Activated T-helper 17 cell treated with anti-CD3 and anti-CD28 coated beads, Interleukin-2, amount 50 U/mL, for 72 hours (primary cell): ENCODE measurements at places on chromosomes 6 and 20.
A peak's percentile ranks its signal among the peaks of the same experiment; 100 is the strongest.

- ATAC-seq: no peak
Measured at GRCh38 chr6:4271761-4272470, 136.5 kb upstream of the ECI2 start.

DNA sequence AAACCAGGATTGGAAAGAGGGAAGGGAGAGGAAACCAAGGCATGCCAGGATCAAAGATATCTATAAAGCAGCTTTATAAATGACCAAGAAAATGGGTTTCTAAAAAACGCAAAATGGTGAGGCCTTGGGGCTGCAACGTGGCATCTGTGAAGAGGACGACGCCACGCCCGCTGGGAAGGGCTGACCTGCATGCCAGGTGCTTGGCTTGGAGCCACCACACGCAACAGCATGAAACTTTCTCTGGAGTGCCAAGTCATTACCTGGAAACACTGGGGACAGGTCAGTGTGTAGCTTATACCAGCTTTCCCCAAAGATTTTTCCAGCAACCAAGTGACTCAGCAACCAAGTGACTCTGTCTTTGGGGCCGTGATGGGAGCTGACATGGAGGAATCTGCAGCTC, 82.5 kb downstream of the POPDC3 start:
- ATAC-seq: no peak

GRCh38 chr20:43921227-43921780, 6.7 kb downstream of the TOX2 start:
- no peak for ATAC-seq

DNA sequence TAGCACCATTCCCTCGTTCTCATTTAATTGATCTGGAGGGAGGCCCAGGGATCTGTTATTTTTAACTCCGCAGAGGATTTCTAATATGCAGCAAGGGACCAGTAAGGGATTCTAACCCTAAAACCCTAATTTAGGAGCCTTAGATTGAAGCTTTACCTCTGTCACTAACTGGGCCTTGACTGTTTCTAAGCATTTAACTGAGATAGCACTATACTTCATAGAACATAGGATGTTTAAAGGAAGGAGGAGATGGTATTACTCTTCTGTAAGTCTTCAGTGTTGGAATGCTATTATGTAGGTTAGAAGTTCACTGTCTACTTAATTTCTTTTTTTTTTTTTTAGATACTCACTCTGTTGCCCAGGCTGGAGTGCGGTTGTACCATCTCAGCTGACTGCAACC, 242.5 kb downstream of the ZFAND3 start:
- ATAC-seq: no peak

DNA sequence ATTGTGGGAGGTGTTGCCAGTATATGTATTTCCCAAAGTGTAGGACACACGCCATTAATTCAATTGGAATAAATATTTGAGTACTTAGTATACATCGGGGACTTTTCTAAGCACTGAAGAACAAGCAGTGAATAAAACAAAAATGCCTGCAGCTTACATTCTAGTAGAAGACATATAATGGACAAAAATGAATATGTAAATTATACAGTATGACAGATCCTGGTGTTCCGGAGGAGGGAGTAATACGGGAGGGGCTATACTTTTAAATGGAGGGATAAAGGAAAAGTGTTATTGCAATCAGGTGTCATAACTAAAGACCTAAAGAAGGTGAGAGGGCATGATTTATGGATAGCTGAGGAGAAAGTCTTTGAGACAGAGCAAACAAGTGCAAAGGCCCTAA, 15.1 kb downstream of the UBE2V1 start:
- ATAC-seq: no peak

GRCh38 chr6:2596222-2596621, 154.5 kb downstream of the MYLK4 start:
- no peak for ATAC-seq

DNA sequence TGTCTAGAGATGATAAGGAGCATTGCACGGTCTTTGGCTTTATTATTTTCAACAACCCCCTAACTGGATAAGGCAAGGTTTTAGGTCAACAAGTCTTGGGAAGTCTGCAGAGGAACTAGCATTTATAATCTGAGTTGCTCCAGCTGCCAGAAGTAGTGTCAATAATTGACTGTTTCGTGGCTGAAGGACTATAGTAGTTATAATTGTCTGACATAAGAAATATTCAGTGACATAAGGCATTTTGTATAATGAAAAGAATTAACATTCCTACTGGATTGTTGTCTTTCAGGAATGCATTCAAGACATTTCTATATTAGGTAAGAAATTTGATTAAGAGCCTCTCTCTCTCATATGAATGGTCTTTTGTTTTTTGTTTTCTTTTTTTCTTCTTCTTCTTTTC, 136.9 kb upstream of the SGK1 start:
- ATAC-seq: no peak

DNA sequence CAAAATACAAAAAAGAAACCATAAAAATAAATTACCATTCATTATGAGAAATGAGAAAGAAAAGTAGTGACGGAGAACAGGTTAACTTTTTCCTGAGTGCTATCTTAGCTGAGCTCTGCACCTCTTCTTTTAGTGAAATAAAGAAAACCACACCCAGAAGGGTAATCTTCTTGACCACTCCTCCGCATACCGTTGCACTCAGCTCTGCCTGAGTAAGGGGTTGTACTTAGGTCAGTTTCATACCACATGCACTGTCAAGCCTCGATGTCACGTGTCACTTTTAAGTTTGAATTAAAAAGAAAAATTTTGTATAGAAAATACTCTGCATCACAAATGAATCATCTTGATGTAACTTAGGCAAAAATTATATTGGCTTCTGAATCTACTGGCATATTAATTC, 2.8 kb downstream of the EZR start:
- ATAC-seq: peak; percentile 53

GRCh38 chr6:13718123-13718458, 6.5 kb upstream of the RANBP9 start:
- ATAC-seq: peak; percentile 3

GRCh38 chr6:75065523-75065922, 140.3 kb downstream of the COL12A1 start:
- no peak for ATAC-seq

GRCh38 chr6:122726649-122727048, 52.9 kb upstream of the FABP7 start:
- no peak for ATAC-seq

DNA sequence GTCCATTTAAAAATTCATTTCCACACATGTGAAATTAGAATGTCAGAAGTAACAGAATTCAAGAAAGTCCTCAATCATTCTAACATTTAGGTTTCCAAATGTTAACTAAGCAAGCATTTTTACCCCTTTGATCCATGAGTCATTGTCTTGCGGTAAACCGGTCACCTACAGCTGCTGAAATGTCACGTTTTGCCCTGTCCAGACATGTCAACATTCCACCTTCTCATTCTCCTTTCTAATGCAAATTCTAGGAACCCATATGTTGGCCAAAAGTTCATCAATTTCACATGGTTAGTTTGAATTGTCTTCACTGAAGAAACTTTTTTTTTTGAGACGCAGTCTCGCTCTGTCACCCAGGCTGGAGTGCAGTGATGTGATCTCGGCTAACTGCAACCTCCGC, 117.2 kb downstream of the IPCEF1 start:
- ATAC-seq: peak; percentile 79

DNA sequence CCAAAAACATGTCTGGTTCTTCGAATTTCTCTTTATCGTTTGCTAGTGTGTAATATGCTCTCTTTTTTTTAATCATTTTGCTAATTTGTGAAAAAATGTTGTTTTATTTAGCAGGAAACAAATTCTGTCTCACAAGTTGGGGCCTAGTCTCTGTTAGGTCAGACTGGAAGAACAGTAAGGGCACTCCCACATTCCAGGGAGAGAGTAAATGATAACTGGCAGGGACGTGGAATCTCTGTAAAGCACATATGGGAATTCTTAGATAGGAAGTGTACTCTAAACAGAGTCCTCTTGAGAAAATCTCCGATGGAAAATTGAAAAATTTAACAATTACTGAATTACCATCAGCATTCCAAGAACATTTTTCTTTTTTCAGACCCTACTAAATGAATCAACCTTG, 16.4 kb upstream of the CCDC28A start:
- no peak for ATAC-seq

DNA sequence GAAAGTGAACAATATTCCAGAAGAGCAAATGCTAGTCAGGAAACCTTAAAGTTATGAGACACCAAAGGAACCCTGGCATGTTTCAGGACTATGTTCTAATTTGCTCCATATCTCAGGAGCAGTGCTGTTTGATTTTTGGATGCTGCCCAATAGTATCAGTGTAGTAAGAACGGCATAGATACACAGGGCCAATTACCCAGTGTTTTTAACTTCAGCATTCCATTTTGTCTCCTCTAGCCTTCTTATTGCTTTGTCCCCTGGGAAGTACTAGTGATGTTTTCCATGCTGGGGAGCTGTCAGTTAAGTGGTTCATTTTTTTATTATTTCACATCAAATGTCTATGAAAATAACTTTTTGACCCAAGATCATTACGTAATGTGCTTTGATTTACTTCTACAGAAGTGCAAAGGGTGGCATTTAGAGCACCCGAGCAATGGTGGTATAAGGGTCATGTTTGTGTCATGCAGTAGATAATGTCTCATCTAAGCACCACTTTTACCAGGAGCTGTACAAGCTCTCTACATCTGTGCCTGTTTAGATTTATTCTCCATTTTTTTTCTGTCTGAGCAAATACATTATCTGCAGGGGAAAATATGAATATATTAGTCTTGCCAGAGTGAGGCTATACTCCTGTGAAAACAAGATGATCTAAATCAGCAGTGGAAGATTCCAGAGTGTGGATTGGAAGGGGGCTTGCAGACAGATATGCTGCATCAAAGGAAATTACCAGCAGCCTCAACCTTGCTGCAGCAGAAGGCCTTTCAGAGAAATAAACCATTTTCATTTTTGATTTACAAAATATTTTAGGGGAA, 198.8 kb upstream of the OPRM1 start:
- no peak for ATAC-seq
